CD4-positive, alpha-beta T cell treated with Interleukin-17A for 1 hour (primary cell): ENCODE measurements at places on chromosomes 1 and 21.

GRCh38 chr1:175749075-175749474, 5.7 kb upstream of the TNR start:
- no peak for DNase-seq

DNA sequence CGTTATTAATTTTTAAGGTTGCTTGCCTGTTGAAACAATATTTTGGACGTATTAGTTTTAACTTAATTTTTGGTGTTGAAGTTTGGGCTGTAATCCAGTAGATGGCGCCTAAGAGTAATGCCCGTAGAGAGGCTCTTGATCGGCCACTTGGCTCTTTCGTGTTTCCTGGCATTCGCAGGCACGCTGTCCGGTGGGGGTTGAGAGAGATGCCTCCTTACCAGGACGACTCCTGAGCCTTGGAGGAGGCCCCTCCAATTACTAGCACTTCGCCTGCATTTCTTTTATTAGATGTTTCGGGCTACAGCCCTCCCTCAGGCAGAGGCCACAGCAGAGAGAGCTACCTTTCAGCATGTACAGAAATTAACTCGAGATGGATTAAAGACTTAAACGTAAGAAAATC, 12.0 kb downstream of the OR2M4 start:
- peak; percentile 34 for DNase-seq

DNA sequence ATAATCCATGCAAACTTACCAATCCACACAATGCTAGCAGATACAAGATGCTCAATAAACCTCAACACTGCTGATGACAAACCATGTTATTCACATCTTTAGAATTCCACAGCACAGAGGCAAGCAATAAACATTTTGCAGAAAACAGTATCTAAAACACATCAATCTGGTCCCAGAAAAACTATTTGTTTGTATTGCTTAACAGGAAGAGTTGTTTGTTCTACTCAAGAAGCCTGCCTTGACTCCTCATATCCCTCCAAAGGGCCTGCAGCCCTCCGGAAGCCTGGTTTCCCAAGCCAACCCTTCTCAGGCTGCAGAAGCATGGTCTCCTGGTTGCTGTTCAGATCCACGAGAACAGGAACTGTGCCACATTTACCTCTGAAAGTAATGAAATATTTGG, 139.7 kb downstream of the RERE start:
- DNase-seq, result no peak

DNA sequence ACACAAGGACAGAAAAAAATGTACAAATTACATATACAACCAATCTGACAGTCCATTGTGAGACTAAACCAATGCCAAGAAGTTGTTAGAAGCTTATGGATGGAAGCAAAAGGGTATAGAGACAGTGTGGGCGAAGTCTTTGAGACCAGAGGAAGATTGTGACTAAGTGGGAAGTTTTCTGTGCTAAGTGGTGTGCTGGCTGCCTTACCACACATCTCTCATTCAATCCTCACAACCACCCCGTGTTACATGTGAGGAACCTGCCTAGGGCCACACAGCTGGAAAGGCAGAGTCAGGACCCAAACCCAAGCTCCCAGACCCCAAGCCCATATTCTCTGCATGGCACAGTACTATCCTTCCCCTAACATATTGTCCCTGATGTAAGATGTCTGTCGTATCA, 53.5 kb upstream of the DUSP10 start:
- no peak for DNase-seq

- no peak for DNase-seq
Observed at GRCh38 chr21:40615505-40616376, 231.2 kb downstream of the DSCAM start.

DNA sequence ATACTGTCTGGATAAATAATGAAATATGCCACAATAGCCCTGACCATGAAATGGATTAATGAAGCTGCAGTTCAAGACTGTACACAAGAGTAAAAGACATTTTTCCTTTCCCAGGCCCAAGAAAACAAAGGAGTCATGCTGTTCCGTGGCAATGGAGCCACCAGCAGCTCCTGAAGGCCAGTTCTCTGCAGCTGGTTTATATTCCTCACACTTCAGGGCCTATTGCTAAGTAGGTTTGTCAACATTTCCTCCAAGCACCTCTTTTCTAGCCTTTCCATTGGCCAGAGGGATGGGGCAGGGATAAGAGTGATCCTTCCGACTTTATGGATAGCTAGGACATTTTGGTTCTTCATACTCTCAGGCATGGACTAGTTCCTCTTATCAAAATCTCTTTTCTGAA, 24.2 kb upstream of the RGL1 start:
- DNase-seq, result no peak

DNA sequence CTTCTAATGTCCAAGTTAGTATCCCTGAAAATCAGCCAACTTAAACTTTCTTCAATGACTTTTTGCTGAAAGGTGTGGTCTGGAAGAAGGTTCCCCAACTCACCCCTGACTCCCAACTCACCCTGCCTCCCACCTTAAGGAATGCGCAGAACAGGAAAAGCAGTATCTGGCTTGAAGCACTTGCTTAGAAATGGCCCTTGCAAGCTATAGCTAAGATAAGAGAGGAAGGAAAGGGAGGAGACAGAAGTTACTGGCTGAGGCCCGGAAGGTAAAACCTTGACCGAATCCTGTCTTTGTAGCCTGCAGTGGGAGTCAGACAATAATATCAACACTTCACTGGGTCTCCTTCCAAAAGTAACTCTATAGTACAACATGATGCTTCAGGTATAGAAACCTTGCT, 2.9 kb downstream of the CYYR1 start:
- DNase-seq, result no peak

GRCh38 chr1:30728340-30728739, 5.0 kb upstream of the MATN1 start:
- DNase-seq, result no peak

DNA sequence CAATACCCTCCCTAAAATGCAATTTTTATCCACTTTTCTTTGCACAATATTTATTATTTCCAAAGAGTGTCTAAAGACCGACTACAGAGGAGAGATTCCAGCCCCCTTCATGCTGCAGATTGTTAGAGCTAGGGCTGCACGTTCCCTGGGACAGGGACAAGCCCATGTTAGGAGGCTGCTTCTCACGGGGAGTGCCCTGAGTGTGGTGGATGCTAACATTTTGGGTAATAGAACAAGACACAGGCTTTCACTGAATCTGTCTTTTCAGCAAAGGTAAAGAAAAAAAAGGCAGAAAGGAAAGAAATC, 125.4 kb downstream of the RIPK4 start:
- DNase-seq, result no peak

DNA sequence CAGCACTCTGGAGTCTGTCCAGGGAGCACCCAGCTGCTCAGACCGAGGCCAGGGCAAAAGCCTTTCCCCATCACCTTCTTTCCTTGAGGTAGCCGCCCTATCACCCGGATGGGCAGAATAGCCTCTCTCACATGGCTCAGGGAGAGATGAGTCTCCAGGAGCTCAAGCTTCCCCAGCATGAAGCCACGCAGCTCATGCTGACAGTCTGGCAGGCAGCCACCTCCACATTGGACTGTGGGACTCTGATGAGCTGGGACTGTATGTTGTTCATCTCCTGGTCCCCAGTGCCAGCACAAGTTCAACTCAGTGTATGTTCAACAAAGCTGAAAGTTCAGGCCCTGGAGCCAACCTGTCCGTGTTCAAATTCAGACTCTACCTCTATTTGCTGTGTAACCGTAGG, 75.2 kb upstream of the ZC3H12A start:
- DNase-seq, result no peak

- DNase-seq, result peak; percentile 81
Observed at GRCh38 chr1:107782217-107782845, 182.6 kb downstream of the VAV3 start.

DNA sequence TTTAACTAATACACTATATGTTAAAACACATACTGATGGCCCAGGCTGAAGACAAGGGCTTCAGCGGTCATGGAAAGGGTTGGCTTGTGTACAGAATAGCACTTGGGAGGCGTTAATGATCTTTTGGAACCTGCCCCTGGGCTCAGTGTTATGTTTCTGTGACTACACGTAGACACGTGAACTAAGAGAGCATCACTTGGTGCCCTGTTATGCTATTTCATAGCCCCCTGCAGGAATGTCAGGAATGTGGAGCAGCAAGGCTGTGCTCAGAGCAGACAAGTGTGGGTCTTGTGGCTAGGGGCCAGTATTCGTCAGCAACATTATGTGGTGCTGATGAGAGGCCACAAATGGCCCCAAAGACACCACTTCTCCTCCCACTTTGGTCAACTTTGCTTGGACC, 132.4 kb downstream of the MAP3K21 start:
- DNase-seq, result no peak

DNA sequence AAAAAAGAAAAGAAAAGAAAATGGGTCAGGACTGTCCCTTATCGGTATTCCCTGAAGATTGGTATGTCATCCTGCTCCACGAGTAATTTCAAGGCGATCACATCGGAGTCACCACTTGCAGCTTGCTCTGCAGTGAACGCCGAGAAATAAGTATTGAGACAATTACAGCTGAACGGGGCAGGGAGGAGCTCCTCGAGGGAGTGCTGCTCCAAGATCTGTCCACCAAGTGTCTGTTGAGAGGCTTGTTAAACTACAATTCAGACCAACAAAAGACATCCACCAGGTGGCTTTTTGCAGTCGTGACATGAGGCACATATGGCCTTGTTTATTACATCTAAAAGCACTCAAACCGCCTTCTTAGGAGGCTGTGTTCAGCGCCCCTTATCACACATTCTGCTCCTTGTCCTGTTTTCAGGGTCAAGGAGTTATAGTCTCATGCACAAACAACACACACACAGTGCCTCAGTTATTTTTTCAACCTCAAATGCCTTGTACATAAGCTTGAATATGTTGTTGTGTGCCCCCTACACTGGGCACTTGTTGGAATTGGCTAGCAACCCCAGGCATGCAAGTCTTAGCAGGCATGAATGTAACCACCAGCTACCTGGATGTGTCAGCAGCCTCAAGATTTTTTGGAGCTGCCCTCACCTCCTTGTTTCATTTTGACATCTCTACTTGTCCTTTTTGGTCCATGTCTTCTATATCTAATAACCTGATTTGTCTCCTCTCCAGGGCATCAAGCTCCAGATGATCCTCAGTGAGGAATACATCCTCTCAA, 13.0 kb upstream of the CD48 start:
- DNase-seq, result no peak

DNA sequence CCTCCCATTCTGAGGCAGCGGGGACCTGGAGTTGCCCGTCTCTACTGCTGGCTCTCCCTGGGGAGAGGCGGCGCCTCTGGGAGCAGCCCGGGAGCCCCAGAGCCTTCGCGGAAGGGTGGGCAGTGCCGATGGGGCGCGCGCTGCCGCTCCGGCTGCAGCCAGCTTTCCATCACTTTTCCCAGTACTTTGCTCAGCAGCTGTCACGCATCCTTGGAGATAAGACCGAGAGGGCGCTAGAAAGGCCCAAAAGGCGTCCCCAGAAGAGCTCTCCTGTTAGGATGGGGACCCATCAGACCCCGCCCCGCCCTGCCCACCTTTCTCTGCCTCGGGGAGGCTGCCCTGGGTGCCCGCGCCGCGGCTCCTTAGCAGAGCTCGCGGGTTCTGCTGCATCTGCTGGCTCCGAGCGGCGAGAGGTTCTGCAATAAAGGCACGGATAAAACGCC, 534 bp downstream of the KCNH1 start:
- DNase-seq, result no peak

DNA sequence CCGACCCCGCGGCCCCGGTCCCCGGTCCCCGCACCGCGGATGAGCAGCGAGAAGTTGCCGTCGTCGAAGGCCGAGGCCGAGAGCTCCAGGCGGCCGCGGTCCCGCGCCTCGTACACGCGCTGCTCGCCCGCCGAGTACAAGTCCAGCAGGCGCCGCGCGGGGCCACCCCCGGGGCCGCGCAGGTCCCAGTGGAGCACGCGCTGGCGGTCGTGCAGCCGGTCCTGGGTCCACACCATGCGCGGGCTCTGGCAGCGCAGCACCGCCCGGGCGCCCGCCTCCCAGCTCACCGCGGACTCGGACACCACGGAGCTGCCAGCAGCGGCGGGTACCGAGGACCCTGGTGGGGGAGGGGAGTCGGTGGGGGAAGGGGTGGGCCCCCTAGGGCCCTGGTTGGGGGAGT, 2.9 kb downstream of the MXRA8 start:
- DNase-seq, result no peak

GRCh38 chr1:188782220-188782841, 1695.3 kb downstream of the BRINP3 start:
- no peak for DNase-seq

- no peak for DNase-seq
Observed at GRCh38 chr1:41964400-41964799, 45.7 kb upstream of the HIVEP3 start.

DNA sequence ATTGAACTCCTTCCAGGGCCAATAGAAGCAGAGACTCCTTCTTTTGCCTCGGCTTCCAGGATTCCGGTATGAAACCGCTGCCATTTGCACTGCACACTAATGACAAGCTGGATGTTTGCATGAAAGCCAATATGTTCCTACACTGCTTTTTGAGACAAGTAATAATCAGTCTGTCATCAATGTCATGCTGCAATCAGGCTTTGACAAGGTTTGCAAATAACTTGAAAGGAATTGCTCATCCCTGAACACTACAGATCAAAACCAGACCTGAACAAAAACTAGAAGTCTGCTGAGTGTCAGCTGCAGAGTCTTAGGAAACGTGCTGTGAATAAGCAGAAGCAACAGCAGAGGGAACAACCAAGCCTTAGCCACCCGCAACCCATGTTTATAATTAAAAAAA, 720.7 kb upstream of the CXADR start:
- no peak for DNase-seq

DNA sequence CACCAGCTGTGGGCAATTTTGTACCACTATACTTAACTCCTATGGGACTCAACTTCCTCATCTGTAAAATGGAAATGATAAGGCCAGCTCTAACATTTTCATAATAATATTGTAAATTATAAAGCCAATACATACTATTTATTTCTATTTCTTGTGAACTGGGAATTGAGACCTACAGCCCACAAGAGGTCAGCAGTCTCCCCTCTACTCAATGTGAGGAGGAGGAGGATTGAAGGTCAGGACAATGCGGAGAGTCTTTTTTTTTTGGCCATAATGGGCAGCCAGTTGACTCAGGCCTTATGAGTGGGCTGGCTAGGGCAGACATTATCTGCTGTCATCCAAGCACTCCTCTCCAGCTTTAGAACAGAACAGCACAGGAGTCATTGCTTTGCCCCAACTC, 90.5 kb downstream of the NUF2 start:
- DNase-seq, result no peak

DNA sequence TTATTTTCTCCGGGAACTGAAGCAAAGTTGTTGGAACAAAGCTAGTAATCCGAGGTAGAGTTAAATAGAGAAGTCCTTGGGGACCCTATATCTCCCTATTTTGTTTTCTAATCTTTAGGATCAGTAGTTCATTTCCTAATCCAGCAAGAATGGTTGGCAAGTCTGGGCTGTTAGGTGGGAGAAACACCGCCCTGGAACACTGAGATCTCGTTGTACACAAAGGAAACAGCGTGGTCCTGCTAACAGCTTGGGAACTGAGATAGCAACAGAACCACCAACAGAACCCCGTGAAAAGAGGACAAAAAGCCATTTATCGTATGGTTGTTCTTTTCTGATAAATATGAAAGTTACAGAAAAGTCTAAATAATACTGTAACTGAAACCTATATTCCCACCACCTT, 121.9 kb upstream of the CDC42BPA start:
- DNase-seq, result no peak

DNA sequence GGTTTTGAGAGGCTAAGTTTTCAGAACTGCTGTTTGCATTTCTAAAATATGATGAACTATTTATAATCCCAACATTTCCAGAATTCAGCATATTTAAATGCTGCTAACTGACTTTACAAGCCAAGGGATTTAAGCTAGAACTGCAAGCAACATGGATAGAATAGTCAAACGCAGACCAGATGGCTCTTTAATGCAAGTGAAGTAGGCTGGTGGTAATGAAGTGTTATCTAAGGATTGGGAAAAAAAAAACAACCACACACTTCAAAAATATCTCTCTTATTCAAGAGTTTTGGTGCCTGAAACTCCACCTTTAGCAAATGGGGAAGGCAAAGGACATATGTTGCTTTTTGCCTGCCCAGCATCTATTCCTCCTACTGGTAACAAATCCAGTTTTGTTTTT, 20.9 kb upstream of the SSX2IP start:
- no peak for DNase-seq
